ENCODE measurements at places on chromosomes 2 and 18.

- no peak for DNase-seq
These were observed 598.6 kb downstream of the SLC4A3 start for GRCh38 chr2:220226076-220226475.

- no peak for DNase-seq
These were observed 75.8 kb downstream of the PTRHD1 start for GRCh38 chr2:24717263-24717951.

DNA sequence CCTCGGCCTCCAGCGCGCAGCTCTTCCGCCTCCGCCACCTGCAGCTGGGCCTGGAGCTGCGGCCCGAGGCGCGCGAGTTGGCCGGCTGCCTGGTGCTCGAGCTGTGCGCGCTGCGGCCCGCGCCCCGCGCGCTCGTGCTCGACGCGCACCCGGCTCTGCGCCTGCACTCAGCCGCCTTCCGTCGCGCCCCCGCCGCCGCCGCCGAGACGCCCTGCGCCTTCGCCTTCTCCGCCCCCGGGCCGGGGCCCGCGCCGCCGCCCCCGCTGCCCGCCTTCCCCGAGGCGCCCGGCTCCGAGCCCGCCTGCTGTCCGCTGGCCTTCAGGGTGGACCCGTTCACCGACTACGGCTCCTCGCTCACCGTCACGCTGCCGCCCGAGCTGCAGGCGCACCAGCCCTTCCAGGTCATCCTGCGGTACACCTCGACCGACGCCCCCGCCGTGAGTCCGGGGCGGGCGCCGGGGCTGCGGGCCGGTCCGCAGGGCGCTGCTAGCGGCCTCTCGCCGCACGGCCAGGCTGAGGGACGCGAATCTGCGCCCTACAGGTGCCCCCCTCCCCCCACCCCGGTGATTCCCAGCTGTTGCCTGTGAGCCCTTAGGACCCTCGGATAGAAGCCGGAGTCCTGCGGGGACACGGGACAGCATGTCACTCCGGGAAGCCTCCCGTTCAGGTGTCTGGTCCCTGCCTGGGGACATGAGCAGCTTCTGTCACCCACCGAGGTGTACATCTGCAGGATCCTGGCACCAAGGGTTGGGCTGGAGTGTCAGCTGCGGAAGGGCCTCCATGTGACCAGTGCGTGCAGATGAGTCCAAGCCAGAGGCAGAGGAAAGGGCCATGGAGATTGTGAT is 616 bp downstream of the RNPEPL1 start:
- no peak for DNase-seq

DNA sequence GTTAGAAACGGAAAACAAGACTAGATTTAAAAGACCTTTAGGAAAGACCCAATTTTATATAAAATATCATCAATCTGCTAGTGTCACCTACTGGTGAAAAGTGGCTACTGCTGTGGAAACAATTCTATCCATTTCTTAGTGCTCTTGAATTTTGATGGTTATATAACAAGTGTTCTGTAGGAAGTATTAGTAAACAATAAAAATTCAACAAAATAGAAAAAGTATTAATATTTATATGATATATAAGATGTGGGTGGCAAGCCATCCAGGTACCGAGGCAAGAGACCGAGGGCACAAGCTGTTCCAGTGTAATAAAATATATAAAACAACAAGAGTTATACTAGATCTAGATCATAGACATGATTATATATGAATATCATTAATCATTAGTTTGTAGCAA is 6.2 kb upstream of the TMEM87B start:
- no peak for DNase-seq

GRCh38 chr2:97707362-97708047 is 5.9 kb upstream of the ZAP70 start:
- DNase-seq: no peak

GRCh38 chr2:64942693-64943092 is 46.5 kb upstream of the SLC1A4 start:
- DNase-seq: no peak

DNA sequence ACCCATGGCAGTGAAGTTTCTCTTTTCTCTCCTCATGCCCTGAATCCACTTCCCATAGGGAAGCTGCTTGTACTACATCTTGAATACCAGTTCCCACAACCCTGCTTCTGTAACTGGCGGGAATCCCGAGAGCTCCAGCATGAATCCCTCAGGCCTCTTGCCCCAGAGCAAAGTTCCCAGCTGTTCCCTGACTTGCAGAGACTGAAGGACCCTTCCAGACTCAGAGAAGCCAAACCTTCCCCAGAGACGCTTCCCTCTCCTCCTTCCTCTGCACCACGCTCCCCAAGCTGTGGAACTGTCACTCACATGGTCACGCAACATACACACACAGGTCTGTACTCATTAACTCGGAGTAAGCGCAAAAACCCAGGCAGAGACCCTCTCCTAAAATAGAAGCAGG is 26.4 kb downstream of the TRAPPC12 start:
- DNase-seq: no peak

GRCh38 chr2:231926180-231926741 is at the start of gene NPPC:
NPPC (minus strand) TSS chr2:231926396; CDS start chr2:231926249, 147 bp downstream.
- DNase-seq: no peak
